Smooth muscle cell of trachea (primary cell): ENCODE measurements at places on chromosomes 5 and 9. TPM values are rescaled to one million over a fixed set of nuclear protein-coding genes. Genes with fewer than 3 reads are reported as not detected.

THOC3 gene
- total RNA-seq: 40.5 and 65.6 TPM in 2 replicates

STING1 gene
- 58.9 and 67.6 TPM in 2 replicates for total RNA-seq

TLX3 gene
- total RNA-seq: not detected in 2 replicates

IL31RA gene
- total RNA-seq: 0.66 and 3.3 TPM in 2 replicates

ADAMTS16 gene
- total RNA-seq: 0.17 TPM in 1 of 2 replicates, not detected in the other

CENPP gene
- 1.7 and 15.1 TPM in 2 replicates for total RNA-seq

LCN15 gene
- under 0.01 TPM in 1 of 2 replicates, not detected in the other for total RNA-seq
